Psoas muscle (tissue), 8 donors: ENCODE measurements at places on chromosomes 11 and 22. TPM values are rescaled to one million over a fixed set of nuclear protein-coding genes. Genes with fewer than 3 reads are reported as not detected.

DNA sequence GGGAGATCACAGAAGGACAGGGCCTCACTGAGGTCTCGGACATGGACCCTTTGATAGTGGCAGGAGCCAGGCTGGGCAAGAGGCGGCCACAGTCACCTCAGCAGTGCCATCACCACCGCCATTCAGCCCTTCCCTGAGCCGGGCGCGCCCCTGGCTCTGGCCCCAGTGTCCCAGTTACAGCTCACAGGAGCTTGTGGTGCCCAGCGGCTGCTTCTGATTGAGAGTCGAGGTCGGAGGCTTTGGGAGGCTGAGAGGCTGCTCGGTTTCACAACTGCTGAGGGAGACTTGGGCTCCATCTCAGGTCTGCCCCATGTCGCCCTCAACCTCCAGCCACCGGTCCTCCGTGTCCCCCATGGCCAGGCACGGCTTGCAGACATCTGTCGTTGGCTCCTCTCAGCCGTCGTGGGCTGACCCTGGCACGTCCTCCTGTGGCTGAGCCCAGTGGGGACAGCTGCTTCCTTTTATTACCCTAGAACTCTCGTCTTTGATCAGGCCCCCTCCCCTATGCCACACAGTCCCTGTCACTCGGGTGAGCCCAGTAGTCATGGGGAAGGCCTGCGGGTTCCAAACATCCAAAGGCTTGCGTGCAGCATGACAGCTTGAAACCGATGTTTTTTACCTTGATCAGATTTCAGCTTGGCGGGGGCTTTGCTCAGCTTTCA lies 28.4 kb upstream of the PPP6R3 start:
- no peak for DNase-seq

DNA sequence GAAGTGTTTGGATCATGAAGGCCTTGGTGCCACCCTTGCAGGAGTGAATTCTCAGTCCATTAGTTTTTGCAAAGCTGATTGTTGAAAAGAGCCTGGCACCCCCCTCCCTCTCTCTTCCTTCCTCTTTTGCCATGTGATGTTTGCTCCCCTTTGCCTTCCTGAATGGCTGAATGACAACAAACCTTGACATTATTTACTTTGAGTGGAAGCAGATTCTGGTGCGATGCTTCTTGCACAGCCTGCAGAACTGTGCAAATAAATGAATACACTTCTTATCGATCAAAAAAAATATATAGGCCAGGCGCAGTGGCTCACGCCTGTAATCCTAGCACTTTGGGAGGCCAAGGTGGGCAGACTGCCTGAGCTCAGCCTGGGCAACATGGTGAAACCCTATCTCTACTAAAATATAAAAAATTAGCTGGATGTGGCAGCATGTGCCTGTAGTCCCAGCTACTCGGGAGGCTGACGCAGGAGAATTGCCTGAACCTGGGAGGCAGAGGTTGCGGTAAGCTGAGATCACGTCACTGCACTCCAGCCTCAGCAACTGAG lies 2.0 kb upstream of the NARS2 start:
- no peak for DNase-seq

- DNase-seq, result no peak
These were observed 30.5 kb downstream of the PLA2G6 start for GRCh38 chr22:38151126-38151500.

The C1QTNF4 gene
- total RNA-seq, result 0.27 TPM

The OR4D10 gene
- not detected for total RNA-seq

- no peak for DNase-seq
These were observed 350.4 kb downstream of the DDX10 start for GRCh38 chr11:109015283-109015682.

DNA sequence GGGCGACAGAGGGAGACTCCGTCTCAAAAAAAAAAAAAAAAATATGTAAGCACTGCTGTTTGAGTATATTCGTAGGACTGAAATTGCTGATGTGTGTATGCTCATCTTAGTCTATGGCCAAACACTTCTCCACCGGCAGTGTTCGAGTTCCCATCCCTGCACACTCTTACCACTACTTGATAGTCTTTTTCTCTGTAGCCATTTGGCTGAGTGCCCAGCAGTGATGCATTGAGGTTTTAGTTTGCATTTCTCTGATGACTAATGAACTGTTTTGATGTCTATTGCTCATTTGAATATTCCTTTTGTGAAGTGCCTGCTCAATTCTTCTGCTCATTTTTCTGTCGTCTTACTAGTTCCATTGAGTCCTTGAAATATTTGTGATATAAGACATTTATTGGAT lies 1.9 kb downstream of the TIRAP start:
- no peak for DNase-seq

GRCh38 chr11:62217191-62217748 lies 8.8 kb downstream of the SCGB2A1 start:
- no peak for DNase-seq

The CHST1 gene
- total RNA-seq, result 21.4 TPM

- DNase-seq, result no peak
These were observed 29.4 kb downstream of the MPPED1 start for GRCh38 chr22:43441216-43441615.

- no peak for DNase-seq
These were observed 726.1 kb upstream of the CCDC90B start for GRCh38 chr11:84012171-84012826.

DNA sequence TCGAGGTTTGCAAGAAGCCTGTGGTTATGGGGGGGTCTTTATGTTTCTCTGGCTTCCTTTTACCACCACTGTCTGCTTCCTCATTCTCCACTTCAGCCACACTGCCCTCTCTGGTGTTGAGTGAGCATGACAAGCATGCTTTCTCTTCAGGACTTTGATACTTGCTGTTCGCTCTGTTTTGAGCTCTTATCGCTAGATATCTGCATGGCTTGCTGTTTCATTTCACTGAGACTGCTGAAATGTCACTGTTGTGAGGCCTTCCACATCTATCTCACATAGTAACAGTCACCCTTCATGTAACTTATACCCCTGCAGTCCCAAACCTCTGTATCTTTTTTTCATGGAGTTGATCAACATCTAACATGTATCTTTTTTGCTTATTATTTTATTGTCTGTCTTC lies 59.8 kb downstream of the TMEM135 start:
- DNase-seq, result no peak
